ENCODE measurements at places on chromosomes 13 and 19. TPM values are rescaled to one million over a fixed set of nuclear protein-coding genes. Genes with fewer than 3 reads are reported as not detected.

Gene KCNC3
- total RNA-seq: 1.6 TPM

Gene KCNN1
- total RNA-seq: not detected

Gene ZNF528
- total RNA-seq: 32.1 TPM

GRCh38 chr13:102914339-102914930 is 68.6 kb downstream of the ERCC5 start:
- DNase-seq: no peak

DNA sequence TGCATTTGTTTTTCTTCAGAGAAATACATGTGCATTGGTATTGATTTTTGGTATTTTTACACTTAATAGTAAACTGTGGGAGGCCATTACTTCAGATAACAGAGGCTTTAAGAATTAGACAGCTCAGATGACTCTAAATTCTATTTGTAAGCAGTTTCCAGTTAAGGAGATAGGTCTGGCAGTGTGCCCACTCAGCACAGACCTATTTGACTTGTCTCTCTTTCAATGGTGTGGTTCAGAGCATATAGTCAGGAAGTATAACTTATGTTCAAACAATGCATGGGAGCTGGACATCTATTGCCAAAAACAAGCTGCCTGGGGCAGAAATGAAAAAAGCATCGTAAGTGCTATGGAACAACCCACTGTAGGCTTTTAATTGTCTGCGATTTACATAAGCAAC is 370.7 kb downstream of the HS6ST3 start:
- no peak for DNase-seq

GRCh38 chr13:78636495-78636894 is 22.5 kb downstream of the OBI1 start:
- no peak for DNase-seq

- DNase-seq: no peak
These were observed 421.9 kb upstream of the ARGLU1 start for GRCh38 chr13:106989876-106990275.

DNA sequence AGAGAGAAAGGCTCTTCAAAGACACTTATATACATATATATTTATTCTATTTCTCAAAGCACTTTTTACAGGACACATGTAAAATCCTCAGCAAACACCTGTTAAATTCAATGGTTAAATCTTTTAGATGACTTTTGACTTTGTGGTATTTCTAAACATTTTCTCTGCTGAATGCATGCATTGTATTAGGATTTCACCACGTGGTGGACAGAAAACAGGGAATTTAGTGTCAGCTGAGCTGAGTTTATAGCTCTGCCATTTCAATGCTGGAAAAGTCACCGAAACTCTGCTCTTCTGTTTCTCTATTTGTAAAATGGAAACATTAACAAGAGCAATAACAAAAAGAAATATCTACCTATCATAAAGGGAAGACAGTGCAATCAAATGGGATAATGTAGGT is 375.6 kb downstream of the ENOX1 start:
- no peak for DNase-seq

DNA sequence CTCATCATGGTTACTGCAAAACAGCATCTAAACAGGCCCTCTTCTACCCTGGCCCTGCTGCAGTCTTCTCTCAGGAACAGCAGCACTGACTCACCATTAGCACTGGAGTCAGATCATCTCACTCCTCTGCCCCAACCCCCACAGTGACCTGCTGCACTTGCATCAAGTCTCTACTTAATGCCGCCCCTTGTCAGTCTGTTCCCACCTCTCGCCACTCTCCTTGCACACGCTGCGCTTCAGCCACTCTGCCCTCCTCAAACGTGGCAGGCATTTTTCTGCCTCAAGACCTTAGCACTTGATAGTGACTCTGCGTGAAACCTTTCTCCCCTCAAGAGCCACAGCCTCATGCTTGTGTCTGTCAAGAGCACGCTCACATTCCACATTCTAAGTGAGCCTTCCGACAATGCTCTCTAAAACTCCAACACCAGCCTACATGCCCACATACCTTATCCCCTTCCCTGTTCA is 22.1 kb downstream of the MIPEP start:
- DNase-seq: no peak

DNA sequence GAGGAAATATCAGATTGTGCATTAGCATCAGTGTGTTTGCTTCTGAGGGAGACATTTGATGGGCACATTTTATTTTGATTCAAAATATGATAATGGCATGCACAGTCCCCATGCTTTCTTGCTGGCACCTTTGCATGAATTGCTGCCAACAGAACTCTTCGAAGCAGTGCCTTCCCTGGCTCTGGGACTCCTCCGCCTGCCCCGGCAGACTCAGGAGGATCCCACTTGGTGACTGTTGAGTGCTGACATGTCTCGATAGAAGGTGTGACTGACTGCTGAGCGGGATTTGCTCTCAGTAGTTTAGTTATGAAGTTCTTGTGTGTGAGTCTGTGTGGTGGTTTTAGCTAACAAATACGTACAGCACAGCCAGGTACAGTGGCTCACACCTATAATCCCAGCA is 239.7 kb downstream of the FGF9 start:
- DNase-seq: no peak

GRCh38 chr13:98315902-98316301 is 138.8 kb upstream of the RNF113B start:
- DNase-seq: no peak

GRCh38 chr13:110042253-110042950 is 256.0 kb upstream of the IRS2 start:
- DNase-seq: no peak
